ENCODE measurements at places on chromosomes 16 and 17. TPM values are rescaled to one million over a fixed set of nuclear protein-coding genes. Genes with fewer than 3 reads are reported as not detected.

DNA sequence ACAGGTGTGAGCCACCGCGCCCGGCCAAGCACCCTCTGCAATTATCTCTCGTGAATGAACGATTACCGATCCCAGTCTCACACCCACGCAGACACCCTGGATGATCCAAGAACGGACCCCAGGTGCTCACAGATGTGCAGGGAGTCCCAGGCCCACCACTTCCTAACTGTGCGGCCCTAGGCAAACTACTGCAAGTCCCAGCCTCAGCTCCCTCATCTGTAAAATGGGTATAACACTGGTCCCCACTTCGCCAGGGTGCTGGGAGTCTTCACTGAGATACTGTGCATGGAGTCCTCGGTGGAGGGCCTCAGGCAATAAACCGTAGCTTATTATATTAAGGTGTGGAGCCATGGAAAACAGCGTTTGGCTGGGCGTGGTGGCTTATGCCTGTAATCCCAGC is 21.6 kb upstream of the PITPNA start:
- no peak for DNase-seq

DNA sequence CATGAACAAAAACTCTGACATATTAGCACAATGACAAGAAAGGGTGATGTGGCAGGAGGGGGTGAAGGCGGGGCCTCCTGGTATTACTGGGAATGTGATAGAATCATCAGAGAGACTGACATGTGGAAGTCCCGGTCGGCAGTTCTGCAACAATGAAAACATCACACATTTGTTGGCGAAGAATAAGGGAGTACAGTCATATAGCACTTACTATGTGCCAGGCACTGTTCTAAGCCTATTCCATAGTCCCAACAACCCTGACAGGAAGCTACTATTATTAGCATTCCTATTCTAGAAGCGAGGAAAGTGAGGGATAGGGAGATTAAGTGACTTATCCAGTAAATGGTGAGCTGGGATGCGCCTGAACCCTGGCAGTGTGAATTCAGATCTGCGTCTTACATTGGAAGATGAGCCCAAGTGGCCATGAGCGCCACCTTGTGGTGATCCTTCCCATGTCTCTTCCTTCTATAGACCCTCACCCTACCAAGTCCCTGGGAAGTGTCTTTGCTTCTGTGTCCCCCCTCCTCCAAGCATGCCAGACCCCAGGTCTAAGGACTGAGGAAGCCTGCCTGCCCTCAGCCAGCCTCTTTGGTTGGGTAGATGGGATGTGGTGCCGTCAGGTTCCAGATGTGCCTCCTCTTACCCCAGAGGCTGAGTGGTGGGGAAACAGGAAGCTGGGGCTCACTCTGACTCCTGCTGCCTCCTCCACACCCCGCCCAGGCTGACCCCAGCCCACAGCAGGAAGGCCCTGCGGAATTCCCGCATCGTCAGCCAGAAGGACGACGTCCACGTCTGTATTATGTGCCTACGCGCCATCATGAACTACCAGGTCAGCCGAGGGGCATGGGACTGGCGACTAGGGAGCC is 14.0 kb downstream of the FMNL1 start:
- DNase-seq = peak; percentile 55

Gene SLFN14
- not detected for total RNA-seq

Gene OTOA
- 0.68 TPM for total RNA-seq

GRCh38 chr17:12900474-12900873 is 111.2 kb downstream of the ARHGAP44 start:
- peak; percentile 22 for DNase-seq

Gene EZH1
- 28.5 TPM for total RNA-seq

- DNase-seq = peak; percentile 80
Observed at GRCh38 chr17:42112552-42113176, at the start of gene DHX58. DHX58 (minus strand) TSS chr17:42112714; CDS start chr17:42111892, 822 bp downstream.

- no peak for DNase-seq
Observed at GRCh38 chr16:49739381-49739780, 116.5 kb downstream of the ZNF423 start.

Gene PABPN1L
- 4.1 TPM for total RNA-seq

GRCh38 chr16:80369138-80369958 is 171.4 kb upstream of the DYNLRB2 start:
- peak; percentile 42 for DNase-seq

Gene PRR35
- total RNA-seq = not detected

GRCh38 chr17:43094129-43094835 is 30.9 kb downstream of the BRCA1 start:
- no peak for DNase-seq

DNA sequence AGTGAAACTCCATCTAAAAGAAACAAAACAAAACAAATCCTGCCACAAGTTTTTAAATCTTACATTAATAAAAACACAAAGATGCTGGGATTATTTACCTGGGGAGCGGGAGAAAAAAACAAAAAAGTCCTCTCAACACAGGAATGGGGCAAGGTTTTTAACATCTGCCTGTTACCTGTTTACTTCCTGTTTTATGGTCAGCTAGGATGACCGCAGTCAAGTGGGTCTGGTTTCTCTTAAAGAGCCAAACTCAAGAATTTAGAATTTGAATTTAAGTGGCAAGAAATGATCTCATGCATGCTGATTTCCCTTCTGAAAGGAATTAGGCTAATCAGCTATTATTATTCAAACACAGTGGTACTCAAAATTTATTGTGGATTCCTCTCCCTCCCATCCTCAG is 39.7 kb upstream of the TBC1D3K start:
- no peak for DNase-seq

Gene CCL23
- total RNA-seq = 7.4 TPM
